Activated T-cell treated with anti-CD3 and anti-CD28 coated beads, Interleukin-2, amount 50 U/mL, for 72 hours (primary cell): ENCODE measurements at places on chromosomes 12 and 14.

- DNase-seq: no peak
These were observed 311.2 kb downstream of the CACNA1C start for GRCh38 chr12:2363836-2364609.

DNA sequence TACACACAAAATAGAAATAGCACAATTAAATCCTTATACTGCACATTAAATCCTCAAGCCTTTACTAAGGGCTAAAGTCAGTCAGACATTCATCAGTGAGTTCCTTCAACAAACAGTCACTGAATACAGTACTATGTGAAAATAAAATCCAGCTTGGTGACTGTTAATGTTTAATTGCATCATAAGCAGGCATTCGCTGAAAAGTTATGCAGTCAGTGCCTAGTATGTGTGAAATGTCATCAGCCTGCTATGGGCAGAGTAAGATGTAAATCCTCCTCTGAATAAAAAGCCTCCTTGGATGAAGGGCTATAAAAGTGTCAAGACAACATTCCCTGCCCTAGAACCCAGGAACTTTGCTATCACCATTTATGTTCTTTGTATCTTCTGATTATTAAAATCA lies 116.4 kb downstream of the PRICKLE1 start:
- no peak for DNase-seq

DNA sequence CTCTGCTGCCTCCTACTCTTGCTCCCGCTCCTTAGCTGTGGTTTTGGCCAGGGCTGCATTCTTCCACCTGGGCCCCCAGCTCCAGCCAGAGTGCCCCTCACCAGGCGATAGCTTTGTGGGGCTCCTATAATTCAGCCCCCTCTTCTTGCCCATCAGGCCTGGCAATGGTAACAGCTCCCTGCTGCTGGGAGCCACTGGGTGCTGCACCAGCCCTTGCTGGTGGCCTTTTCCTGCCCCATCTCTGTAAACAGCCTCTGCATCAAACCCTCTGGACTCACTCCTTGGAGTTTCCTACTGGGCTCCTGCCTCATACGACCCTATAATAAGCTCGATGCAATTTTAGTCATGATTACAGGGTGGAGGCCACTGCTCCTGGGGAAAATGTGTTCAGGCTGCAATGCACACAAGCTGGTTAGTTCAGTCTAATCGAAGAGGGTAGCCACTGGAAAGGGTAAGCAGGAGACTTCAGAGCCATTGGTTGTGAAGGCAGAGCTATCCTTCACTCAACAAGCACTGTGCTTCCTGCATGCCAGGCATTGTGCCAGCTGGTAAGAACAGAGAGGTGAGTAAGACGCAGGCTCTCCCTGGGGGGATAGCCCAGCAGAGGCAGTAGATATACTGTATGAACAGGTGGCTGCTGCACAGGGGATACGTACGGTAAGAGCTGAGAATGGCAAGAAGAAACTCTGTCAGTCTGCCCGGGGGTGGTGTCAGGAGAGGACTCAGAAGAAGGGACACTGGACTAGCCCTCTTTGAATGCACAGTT lies 24.7 kb downstream of the CLMN start:
- no peak for DNase-seq

GRCh38 chr12:113461666-113462065 lies 10.0 kb downstream of the LHX5 start:
- no peak for DNase-seq

DNA sequence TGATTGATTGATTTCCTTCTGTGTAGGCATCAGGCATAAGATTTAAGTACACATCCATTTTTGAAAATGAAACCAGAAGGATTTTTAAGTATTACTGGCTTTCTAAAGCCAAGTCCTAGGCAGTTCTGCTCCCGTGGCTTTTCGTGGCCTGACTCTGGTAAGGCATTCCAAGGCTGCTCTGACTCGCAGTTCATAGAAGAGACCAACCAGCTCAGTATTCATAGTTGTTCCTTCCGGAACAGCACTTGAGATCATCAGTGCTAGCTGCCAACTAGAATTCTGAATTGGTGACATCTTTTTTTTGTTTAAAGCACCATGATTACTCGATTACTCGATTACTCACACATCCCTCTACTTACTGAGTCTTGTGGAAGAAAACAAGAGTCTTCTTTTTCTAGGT lies 25.9 kb downstream of the SUDS3 start:
- DNase-seq: no peak
